ENCODE measurements at places on chromosomes 6 and 20. TPM values are rescaled to one million over a fixed set of nuclear protein-coding genes. Genes with fewer than 3 reads are reported as not detected.
A peak's percentile ranks its signal among the peaks of the same experiment; 100 is the strongest.

DNA sequence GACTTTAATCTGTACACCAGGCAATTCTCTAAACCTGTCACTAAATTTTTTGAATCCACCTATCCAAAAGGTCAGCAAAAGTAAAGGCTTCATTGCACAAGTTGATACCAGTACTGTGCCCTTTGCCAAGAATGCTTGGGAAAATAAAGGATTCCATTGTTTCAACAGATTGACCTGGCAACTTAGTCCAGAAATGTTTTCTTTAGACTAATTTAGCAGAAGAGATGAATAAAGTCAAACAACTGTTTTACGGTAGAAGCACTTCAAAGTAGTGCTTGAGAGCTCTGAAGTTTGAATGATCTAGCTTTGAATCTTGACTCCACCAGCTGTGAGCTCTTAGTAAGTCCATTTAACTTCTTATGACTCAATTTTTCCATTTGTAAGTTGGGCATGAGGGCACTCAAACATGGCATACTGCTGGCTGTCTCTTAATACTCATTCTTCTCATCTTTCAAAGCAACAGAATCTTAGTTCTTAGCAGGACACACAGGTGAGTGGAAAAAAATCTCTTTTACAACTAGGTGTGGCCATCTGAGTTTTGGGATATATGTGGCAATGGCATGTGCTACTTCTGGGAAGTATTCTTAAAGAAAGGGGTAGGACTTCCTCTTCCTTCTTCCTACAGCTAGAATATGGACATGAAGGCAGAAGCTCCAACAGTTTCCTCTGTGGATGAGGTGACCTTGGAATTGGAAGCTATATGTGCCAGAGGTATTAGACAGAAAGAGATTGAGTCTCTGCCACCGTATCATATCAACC is 55.9 kb upstream of the LOC128125822 start:
- no peaks in the 10 kb centered on the region for H3K36me3 ChIP-seq
- no peaks in the 10 kb centered on the region for H3K27me3 ChIP-seq
- peaks cover 34% of the 10 kb centered on the region for H3K4me1 ChIP-seq
- no peak overlapping the region for H3K4me3 ChIP-seq
- H3K27ac ChIP-seq = peak overlapping the region; percentile 84
- DNase-seq = no peak

- no peaks in the 10 kb centered on the region for H3K27me3 ChIP-seq
- no peaks in the 10 kb centered on the region for H3K36me3 ChIP-seq
- peaks cover 5% of the 10 kb centered on the region for H3K4me1 ChIP-seq
- DNase-seq = no peak
- H3K27ac ChIP-seq = no peak overlapping the region
These were observed 62.8 kb downstream of the ATP9A start for GRCh38 chr20:51705400-51705799.

- H3K4me1 ChIP-seq = peaks cover 33% of the 10 kb centered on the region
- DNase-seq = no peak
- H3K4me3 ChIP-seq = no peak overlapping the region
- H3K27ac ChIP-seq = no peak overlapping the region
These were observed 162.6 kb downstream of the DTNBP1 start for GRCh38 chr6:15500078-15500740.

- H3K27ac ChIP-seq = no peak overlapping the region
- H3K4me1 ChIP-seq = peaks cover 16% of the 10 kb centered on the region
- H3K36me3 ChIP-seq = no peaks in the 10 kb centered on the region
- H3K27me3 ChIP-seq = no peaks in the 10 kb centered on the region
- no peak overlapping the region for H3K4me3 ChIP-seq
These were observed 100.8 kb downstream of the HIVEP2 start for GRCh38 chr6:142844065-142844755.

BHLHE23 gene
- not detected for total RNA-seq

GRCh38 chr6:95576218-95576997 is 927 bp upstream of the MANEA start:
- peaks cover 11% of the 10 kb centered on the region for H3K4me1 ChIP-seq
- no peaks in the 10 kb centered on the region for H3K36me3 ChIP-seq
- peak overlapping the region; percentile 95 for H3K27ac ChIP-seq

REPS1 gene
- 69.5 TPM for total RNA-seq

DNA sequence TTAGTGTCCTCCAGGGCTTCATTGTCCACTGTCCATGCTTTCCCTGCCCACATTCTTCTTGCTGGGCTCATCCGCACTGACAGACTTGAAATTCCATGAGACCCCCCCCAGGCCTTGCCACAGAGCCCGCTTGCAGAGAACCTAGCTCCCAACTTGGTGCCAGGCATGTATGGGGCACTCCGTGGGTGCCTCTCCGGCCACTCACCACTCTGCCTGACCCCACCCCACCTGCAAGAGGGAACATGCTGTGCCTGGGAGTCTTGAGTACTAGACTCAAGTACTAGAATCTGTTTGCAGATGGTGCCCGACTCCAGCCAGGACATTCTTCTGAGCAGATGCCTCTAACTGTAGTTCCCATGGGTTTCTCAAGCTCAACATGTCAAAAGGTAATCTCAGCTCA is 47.9 kb downstream of the TRERF1 start:
- H3K36me3 ChIP-seq = no peaks in the 10 kb centered on the region
- DNase-seq = peak; percentile 51
- H3K27ac ChIP-seq = no peak overlapping the region

DNA sequence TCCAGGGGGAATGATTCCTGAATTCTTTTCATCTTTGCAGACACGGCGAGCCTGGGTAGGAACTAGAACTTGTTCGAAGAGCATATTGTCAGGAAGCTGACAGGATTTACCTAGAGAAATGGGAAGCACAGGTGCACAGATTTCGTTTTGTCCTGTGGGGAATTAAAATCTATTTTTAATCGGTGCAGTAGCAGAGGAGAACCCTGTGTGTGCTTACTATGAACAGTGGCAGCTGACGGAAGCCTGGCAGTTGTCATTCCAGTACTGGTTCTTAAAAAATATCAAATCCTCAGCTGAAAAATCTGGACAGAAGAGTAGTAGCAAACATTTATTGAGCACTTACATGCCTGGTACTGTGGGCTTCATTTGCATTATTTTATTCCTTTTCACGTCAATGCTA is 609.0 kb downstream of the QKI start:
- no peaks in the 10 kb centered on the region for H3K4me1 ChIP-seq
- no peaks in the 10 kb centered on the region for H3K36me3 ChIP-seq
- H3K27ac ChIP-seq = no peak overlapping the region
- H3K27me3 ChIP-seq = no peaks in the 10 kb centered on the region
- no peak for DNase-seq

TAGAP gene
- 1.1 TPM for total RNA-seq

DNA sequence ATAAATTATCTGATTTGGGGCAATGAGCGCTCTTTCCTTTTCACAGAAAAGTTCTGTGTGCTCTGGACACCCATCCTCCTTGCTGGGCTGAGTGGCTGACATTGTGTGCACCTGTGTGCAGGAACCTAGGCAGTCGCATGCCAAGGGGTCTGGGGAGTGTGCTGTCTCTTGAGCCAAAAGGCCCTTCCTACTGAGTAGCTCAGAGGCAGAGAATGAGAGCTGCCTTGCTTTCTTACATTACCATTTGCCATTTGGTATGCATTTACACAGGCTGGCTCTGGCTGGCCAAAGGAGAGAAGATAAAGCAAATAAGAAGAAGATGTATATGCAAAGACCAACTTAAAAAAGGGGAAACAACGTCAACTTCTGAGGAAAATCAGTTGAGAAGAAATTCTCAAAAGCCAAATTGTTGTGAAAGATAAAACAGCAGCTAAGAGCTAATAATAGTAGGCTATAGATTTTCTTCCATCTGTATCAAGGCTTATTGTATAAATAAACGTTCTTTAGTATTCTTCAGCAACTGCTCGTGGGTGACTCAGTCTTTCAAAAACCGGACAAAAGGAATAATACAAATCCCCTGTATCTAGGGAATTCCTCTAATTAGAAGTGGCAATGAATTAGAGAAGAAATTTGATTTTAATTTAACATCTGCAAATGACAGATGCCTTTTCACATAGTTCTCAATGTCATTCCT is 121.9 kb downstream of the INSM1 start:
- no peaks in the 10 kb centered on the region for H3K27me3 ChIP-seq
- DNase-seq = no peak
- no peak overlapping the region for H3K4me3 ChIP-seq

DNA sequence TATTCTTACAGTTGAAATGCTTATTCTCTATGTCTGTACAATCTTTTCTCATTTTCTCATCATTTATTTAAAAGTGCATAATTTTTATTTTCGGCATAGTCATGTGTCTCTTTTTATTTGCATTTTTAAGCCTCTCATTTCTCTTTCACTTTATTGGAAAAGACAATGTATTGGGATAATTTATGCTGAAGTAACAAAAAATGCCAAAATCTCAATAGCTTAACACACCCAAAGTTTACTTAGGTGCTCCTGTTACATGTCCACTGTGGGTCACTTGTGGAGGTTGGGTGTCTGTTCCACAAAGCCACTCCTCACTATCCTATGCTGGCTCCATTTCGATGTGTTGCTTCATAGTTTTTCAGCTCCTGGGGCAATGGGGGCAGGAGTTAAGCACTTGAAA is 638.7 kb downstream of the CD109 start:
- no peak for DNase-seq
- no peak overlapping the region for H3K4me3 ChIP-seq
- H3K4me1 ChIP-seq = no peaks in the 10 kb centered on the region
- H3K36me3 ChIP-seq = no peaks in the 10 kb centered on the region
- no peaks in the 10 kb centered on the region for H3K27me3 ChIP-seq

HLA-F gene
- 33.9 TPM for total RNA-seq

GTSF1L gene
- not detected for total RNA-seq

GRCh38 chr6:132612449-132613108 is 11.5 kb downstream of the TAAR2 start:
- no peak overlapping the region for H3K4me3 ChIP-seq
- no peak for DNase-seq
- no peaks in the 10 kb centered on the region for H3K4me1 ChIP-seq
- H3K27ac ChIP-seq = no peak overlapping the region

GRCh38 chr6:53565886-53566285 is 21.0 kb upstream of the GCLC start:
- no peak for DNase-seq
- no peaks in the 10 kb centered on the region for H3K4me1 ChIP-seq
- H3K36me3 ChIP-seq = no peaks in the 10 kb centered on the region
- no peak overlapping the region for H3K4me3 ChIP-seq
- H3K27ac ChIP-seq = no peak overlapping the region

Data from thyroid gland (tissue), 4 donors.